ENCODE measurements at places on chromosomes 11 and 22. TPM values are rescaled to one million over a fixed set of nuclear protein-coding genes. Genes with fewer than 3 reads are reported as not detected.
A peak's percentile ranks its signal among the peaks of the same experiment; 100 is the strongest.

The BTBD18 gene
- total RNA-seq = not detected

The OR5T3 gene
- total RNA-seq = not detected

DNA sequence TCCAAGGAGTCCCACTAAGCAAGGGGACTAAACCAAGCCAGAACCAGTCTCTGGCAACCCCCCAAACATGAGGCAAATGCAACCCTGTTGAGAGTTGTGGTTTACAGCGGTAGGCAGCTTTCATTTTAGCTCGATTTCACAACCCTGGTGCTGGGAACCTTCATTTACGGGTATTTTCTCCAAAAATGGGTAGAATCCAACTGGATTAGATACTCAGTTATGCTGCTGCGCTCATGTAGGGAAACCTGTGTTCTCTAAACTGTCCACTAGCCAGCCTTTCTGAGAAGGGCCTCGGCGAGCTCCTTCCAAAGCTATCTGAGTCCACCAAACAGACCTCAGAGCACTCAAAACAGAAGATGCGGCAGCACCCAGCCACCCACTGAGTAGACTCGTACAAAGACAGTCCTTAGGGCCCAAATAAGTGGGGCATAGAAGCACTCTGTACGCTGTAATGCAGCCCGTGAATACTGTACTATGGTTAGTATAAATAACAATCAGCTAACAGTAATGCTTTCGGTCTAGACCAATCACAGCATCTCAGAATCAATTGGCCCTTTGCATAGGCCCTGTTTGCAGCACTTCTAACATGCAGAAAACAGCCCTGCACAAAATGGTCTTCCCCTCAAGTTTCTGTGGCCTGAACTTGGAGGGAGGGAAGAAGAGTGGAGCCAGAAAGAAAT is 104.7 kb downstream of the ETS1 start:
- no peak for DNase-seq

GRCh38 chr11:58525037-58525614 is 17.2 kb upstream of the OR5B21 start:
- peak; percentile 78 for DNase-seq

DNA sequence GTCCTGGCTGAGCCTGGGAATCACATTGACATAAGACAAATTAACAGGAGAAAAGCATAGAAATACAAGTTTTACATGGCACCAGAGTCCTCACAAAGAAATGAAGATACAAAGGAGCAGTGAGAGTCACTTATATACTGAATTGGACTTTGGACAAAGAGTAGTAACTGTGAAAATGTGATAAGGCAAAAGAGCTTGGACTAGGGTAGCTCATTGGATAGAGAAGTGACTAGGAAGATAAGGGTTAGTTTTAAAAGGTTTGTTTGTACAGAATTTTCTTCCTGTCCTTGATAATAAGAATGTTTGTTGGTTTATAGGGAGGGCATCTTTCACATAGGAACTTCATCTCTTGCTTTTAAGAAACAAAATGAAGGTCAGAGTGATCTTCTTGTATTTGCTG is 17.9 kb upstream of the NUCB2 start:
- DNase-seq = no peak

DNA sequence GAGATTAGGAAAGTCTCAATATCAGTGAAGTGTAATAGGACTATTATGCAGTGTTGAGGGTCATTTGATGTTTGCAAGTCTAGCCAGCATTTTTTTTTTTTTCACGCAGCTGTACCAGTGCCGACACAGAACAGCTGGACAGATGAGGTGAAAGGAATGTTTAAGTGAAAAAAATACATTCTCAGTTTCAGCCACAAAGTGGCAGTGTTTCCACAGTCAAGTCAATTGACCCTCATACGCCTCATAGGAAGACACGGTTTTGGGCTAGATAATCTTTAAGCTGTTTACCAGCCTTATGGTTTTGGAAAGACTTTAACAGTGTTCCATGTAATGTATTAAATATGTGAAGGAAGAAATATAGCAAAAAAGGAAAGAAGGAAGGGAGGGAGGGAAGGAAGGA is 349.9 kb upstream of the ANO3 start:
- no peak for DNase-seq

DNA sequence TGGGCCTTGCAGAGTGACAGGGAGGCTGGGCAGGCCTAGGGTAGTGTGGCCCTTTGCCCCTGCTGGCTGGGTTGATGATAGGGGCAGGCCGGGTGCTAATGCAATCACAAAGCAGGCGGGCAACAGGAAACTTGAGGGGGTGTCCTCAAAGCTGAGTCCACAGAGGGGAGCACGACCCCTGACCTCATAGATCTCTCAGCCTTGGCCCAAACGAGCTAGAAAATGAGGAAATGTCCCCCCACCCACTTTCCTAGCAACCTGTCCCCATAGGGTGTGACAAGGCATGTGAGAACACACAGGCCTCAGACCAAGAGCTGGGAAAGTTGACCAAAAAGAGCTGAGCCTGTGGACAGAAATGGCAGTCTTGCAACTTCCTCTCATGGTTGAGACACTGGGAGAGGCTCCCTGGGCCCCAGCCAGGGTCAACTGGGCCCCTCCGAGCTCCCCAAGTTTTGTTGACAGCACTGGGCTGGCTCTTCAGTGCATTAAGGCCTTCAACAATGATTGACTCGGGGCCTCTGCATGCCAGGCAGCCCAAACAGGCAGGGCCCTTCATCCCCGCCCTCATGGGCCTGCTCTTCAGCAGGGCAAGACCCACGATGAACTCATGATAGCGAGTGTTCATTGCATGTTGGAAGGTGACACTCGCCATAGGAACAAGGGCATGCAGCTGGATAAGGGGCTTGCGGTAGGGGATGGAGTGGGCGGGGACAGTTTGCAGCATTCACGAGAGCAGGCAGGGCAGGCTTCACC is 9.8 kb upstream of the SPI1 start:
- DNase-seq = no peak

DNA sequence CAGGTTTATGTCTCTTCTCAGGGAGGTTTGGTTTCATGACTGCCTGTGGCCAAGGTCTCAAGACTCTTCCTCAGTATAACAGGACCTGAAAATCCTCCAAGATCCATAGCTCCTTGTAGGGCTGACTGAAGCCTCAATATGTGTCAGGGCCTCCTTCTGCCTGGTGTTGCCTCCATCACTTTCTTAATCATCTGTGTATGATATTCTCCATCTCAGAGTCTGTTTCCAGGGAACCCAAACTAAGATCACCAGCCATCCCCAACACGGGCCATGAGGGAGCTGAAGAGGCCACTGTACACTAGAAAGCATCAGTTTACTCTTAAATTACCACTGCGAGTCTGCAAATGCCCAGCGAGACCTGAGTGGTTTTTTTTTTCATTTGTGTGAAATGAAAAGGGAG is 17.7 kb downstream of the GGTLC2 start:
- DNase-seq = no peak

All from naive thymus-derived CD4-positive, alpha-beta T cell (primary cell).